Sigmoid colon (tissue), 7 donors: ENCODE measurements at places on chromosomes 1 and 21.

GRCh38 chr1:221839782-221840395, 98.0 kb upstream of the DUSP10 start:
- DNase-seq: peak; percentile 73

GRCh38 chr1:233500106-233500505, 113.8 kb upstream of the KCNK1 start:
- no peak for DNase-seq

DNA sequence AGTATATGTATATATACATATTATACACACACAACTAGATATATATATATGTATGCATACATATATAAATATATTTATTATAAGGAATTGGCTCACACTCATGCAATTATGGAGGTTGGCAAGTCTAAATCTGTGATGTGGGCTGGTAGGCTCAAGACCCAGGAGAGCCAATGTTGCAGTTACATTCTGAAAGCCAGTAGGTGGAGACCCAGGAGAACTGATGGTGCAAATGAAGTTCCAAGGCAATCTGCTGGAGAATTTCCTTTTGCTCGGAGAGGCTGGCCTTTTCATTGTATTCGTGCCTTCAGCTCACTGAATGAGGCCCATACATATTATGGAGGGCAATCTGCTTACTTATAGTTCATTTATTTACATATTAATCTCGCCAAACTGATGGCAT, 9.4 kb downstream of the IVL start:
- DNase-seq: no peak

GRCh38 chr1:46168477-46168876, 6.4 kb upstream of the TSPAN1 start:
- no peak for DNase-seq

DNA sequence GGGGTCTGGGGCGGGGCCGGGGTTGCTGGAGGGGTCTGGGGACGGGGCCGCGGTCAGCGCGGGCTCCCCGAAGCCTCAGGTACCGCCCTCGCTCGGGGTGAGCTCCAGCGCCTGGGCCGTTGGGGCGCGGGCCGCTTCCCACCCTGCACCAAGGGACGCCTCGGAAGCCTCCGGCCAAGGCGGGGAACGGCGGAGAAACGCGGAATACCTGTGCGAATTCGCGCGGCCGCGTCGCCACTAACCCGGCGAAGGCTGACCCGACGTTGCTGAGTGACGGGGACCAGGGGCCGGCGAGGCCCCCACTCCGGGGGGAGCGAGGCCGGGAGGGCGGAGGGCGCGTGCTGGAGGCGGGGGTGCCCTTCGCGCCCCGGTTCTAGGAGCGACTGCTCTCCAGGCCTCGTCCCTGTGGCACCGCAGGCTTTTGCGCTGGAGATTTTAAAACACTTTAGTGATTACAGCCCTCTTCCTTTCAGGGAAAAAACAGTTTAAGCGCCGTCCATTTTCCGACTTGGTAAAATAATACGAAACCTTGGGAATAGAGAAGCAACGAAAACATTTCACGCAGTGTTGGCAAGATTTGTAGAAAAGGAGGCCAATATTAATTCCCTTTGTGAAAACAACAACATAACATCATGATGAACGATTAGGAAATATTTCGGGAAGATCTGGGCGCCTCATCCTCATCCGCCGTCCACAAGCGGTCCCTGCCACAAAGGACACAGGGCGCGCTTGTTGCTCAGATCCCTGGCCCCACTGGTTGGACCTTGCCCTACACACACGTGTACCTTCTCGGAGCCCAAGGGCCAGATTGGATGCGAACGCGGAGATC, 971 bp upstream of the GNG4 start:
- peak; percentile 48 for DNase-seq

DNA sequence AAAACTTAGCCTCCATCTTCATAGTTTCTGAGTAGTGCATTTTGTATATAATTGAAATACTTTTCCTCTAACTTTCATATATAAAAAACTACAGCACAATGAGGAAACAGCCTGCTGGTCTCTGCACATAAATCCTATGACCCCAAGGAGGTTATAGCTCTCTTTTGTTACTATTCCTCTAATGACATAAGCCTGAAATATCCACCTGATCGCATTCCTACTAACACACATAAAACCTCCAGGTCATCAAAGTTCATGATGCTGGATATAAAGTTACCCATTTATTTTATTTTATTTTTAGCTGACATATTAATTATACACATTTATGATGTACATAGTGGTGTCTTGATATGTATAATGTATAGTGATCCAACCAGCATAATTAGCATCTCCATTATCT, 1042.0 kb upstream of the B3GALT2 start:
- DNase-seq: no peak

DNA sequence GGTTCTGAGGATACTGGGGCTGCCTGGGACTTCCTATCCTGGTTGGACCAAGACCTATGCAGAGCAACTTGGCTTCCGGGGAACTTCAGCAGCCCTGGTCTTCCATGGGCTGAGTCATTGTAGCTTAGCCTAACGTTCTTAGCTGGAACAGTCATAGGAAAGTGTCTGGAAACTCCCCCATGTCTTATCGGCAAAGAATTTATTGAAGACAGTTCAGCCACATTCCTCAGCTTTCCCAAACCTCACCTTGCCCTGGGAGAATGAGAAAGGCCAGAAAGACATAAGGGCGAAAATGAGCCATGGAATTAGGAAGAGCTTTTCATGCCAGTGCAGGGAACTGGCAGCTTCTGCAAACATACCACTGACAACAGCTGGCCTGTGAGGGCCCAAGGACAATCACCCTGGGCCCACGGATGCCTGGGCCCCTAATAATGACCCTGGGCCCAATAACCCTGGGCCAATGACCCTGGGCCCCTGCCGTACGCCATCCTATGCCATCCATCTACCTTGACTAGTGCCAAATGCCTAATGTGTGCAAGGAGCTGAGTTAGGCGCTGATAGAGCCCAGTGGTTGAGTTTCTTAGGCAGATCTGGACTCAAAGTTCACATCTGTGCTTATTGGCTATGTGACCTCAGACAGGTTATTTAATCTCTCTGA, 114.4 kb upstream of the GADD45A start:
- no peak for DNase-seq

DNA sequence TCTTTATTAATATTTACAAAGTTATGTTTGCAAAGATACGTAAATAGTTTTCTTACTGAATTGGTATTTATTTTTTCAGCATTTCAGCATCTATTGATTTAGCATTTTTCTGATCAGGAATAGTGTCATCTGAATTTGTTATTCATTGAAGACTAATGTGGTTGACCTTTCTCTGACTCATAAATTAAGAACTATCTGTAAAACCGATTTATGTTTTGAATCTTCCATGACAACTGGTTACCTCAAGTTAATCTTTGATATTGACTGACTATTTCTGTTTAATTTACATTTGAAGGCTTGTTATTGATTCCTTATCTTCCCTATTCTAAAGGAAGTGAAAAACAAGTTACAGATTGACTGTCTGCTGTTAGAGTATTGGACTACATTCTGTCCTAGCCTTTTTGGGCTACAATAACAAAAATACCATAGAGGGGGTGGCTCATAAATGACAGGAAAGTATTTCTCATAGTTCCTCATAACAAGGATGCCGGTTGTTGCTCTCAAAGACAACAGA, 1131.4 kb downstream of the PLA2G4A start:
- no peak for DNase-seq

DNA sequence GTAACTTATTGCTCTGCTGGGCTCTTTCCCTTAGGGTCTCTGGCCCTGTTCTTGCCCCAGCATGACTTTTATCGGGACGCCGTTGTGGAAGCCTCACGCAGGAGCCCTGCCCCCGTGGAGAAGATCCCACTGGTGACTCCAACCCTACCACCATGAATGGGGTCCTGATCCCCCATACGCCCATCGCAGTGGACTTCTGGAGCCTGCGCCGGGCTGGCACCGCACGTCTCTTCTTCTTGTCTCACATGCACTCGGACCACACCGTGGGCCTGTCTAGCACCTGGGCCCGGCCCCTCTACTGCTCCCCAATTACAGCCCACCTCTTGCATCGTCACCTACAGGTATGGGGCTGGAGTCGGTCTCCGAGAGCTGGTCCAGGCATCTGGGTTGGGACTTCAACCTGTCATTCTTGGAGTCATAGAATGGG, 322 bp downstream of the DCLRE1B start:
- peak; percentile 77 for DNase-seq

DNA sequence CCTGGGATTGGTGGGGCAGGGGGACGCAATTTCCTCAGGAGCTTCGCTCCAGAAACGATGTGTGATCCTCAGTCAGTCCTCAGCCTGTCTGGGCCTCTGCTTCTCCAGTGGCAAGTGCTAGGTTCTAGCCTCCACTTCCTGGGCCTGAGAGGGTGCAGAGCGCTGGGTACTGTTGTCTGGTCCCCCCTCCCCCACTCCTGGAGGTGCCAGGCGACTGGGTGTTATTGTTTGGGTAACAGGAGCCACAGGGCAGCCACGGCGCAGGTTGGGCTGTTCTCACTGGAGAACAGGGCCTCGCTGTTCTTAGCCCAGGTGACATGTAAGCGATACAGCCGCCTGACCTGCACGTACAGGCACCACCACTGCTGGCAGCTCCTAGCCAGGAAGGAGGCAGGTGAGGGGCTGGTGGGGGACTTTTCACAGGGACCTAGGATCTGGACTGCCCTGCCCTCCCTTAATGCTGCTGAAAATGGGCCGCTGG, 2.1 kb downstream of the RPS6KA1 start:
- DNase-seq: no peak

GRCh38 chr1:19029191-19030085, 73.0 kb upstream of the IFFO2 start:
- no peak for DNase-seq

DNA sequence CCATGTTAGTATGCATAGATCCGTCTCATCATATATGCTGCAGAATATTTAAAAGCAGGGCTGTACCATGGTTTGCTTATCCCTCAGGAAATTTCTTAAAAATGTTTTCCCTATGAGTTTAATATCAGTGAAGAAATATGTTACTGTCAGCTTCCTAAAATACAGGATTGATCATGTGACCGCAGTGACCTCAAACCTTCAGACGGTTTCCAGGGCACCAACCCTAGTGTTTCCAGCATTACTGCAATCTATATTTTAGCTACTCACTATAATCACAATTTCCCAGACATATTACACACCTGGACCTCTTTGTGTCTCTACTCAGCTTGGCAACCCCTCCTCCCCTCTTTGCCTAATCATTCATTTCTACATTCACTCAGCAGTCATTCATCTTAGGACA, 7.7 kb upstream of the SDHB start:
- DNase-seq: no peak

GRCh38 chr1:4978660-4979390, 324.4 kb downstream of the AJAP1 start:
- peak; percentile 66 for DNase-seq

DNA sequence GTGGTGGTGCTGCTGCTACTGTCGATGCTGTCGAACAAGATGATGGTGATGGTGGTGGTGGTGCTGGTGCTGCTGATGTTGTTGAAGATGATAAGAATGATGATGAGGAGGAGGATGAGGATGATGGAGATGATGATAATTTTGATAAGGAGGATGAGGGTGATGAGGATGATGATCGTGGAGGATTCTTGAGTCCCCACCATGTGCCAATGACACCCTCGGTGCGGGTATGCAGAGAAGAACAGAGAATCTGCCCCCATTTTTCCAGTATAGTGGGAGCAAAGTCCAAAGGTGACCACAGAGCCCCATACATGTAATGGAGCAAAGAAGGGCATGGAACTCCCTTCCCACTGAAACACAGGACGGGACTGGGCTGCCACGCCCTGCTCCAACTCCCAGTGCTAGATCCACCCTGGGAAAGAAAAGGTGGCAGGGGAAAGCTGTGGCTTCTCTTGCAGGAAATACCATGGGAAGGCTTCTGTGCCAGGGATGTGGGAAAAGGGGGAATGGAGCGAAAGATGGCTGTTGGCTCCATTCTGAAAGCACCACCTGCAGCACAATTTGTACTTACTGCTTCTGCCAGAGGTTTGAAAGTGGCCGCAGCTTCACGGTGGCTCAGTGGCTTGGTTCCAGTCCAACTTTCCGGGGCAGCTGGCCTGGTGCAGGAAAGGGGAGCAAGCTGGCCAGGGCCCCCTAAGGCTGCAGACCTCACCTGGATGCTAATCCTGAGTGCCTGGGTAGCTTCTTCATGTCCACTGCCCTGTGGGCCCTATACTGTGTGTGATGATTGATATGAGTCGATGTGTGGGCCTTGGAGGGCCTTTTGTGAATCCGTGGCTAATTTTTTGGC, 387.2 kb upstream of the VAMP3 start:
- DNase-seq: peak; percentile 33

- DNase-seq: no peak
Measured at GRCh38 chr1:100364697-100365096, 12.4 kb downstream of the CDC14A start.

GRCh38 chr1:2602866-2603520, 16.4 kb downstream of the PRXL2B start:
- no peak for DNase-seq

- no peak for DNase-seq
Measured at GRCh38 chr1:110736900-110737605, 62.3 kb upstream of the KCNA3 start.

GRCh38 chr1:3003941-3004270, 17.4 kb upstream of the ACTRT2 start:
- DNase-seq: no peak

DNA sequence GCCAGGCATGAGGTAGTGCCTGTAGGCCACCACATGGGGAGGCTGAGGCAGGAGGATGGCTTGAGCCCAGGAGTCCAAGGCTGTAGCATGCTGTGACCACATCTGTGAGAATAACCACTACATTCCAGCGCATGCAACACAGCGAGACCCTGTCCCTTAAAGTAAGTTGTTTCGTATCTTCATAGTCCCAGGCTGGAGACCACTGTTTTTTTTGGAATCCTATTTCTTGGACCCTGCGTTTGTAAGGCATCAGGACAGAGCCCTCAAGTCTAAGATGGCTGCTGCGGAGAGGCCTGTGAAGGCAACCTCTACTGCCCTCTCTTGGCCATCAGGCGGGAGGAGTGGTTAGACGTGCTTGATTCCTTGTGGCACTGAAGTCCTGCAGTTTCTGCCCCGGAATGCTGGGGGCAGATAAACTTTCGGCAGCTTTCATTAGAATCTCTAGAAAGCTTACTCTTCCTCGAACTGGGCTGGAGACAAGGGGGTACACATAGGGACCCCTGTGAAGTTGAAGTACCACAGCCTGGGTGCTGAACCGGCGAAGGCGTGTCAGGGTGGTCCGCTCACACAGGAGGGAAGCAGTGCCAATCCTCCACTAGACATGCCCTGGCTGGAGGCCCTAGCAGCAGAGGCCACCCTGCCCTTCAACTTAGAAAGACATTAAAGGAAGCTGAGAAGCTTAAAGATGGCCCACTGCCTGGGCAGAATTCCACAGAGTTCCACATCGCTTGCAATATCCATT, 36.6 kb downstream of the RABIF start:
- DNase-seq: no peak

DNA sequence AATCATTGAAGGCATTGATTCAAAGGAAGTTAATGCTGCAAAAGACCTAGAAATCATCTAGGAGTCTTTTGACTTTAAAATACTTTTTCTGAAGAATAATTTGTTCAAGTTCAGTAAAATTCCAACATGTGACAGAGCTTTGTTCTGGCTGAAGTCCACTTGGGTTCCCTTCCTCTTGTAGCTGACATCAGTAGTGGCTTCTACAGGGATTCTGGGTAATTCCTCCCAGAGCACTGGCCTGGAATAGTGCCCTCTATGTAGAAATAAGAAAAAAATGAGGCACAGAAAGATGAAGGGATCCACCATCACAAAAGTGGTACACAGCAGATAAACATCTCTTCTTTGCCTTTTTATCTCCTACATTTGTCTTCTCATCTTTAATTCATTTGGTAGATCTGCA, 548.1 kb downstream of the LTN1 start:
- no peak for DNase-seq
